ENCODE measurements at places on chromosomes 16 and 17. TPM values are rescaled to one million over a fixed set of nuclear protein-coding genes. Genes with fewer than 3 reads are reported as not detected.

DNA sequence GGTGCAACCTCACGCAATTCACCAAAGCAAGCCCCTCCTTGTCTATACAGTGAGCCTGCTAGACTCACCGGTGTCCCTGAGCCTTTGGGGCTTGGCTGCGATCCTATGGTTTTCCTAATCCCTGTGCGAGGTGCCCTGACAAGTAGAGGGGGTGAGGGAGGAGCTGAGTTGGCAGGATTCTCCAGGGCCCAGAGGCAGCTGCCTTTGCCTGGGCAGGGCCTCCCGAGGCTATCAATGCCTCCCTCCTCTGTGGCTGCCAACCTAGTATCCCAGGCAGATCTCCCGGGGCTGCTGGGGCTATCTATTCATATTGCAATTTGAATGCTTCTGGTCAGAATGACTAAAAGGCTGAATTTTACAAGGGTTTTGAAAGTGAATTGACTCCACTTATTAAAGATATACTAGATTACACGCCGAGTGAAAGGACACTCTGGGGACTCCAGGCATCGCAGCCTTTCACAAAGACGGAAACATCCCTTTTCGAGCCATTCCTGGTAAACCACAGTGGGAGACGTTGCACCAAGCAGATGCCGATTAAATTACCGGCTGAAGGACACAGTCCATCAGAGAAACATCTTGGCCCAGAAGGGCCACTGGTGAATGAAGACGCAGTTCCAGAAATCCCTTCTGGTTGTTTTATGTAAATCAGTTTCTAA lies 11.3 kb upstream of the PITPNM3 start:
- H3K27ac ChIP-seq = no peak overlapping the region
- DNase-seq = no peak
- H3K4me1 ChIP-seq = no peaks in the 10 kb centered on the region
- no peaks in the 10 kb centered on the region for H3K36me3 ChIP-seq
- no peak overlapping the region for H3K4me3 ChIP-seq

- peaks cover 10% of the 10 kb centered on the region for H3K36me3 ChIP-seq
- no peak overlapping the region for H3K27ac ChIP-seq
- no peak overlapping the region for H3K4me3 ChIP-seq
- peaks cover 5% of the 10 kb centered on the region for H3K4me1 ChIP-seq
Measured at GRCh38 chr16:69820926-69821541, 58.9 kb downstream of the WWP2 start.

- no peak overlapping the region for H3K4me3 ChIP-seq
- no peak for DNase-seq
- no peaks in the 10 kb centered on the region for H3K27me3 ChIP-seq
- peaks cover 38% of the 10 kb centered on the region for H3K4me1 ChIP-seq
- no peak overlapping the region for H3K27ac ChIP-seq
Measured at GRCh38 chr17:8918807-8919465, 46.6 kb downstream of the PIK3R5 start.

DNA sequence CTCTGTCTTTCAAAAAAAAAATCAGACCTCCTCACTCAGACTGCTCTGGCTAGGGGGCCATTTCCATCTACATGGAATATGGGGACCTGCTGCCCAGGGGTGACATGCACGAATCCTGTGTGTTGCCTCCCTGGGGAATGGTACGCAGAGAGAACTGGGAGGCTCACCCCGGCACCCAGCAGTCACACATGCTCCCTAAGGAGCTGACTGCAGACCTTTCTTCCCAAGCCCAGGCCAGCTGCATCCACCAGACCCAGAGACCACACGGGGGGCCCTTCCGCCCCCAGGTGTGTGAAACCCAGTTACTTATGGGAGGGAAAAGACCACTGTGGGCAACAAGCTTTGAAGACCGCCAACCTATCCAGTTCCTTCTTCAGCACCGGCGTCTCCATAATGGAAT lies 7.2 kb upstream of the NLRC3 start:
- no peak overlapping the region for H3K4me3 ChIP-seq
- DNase-seq = no peak
- H3K36me3 ChIP-seq = peaks cover 9% of the 10 kb centered on the region
- peaks cover 35% of the 10 kb centered on the region for H3K4me1 ChIP-seq
- H3K27me3 ChIP-seq = no peaks in the 10 kb centered on the region
- no peak overlapping the region for H3K27ac ChIP-seq

GRCh38 chr17:28862561-28862960 lies 7.7 kb downstream of the ERAL1 start:
- H3K36me3 ChIP-seq = peaks cover 24% of the 10 kb centered on the region
- no peak for DNase-seq
- no peak overlapping the region for H3K27ac ChIP-seq
- no peak overlapping the region for H3K4me3 ChIP-seq

DNA sequence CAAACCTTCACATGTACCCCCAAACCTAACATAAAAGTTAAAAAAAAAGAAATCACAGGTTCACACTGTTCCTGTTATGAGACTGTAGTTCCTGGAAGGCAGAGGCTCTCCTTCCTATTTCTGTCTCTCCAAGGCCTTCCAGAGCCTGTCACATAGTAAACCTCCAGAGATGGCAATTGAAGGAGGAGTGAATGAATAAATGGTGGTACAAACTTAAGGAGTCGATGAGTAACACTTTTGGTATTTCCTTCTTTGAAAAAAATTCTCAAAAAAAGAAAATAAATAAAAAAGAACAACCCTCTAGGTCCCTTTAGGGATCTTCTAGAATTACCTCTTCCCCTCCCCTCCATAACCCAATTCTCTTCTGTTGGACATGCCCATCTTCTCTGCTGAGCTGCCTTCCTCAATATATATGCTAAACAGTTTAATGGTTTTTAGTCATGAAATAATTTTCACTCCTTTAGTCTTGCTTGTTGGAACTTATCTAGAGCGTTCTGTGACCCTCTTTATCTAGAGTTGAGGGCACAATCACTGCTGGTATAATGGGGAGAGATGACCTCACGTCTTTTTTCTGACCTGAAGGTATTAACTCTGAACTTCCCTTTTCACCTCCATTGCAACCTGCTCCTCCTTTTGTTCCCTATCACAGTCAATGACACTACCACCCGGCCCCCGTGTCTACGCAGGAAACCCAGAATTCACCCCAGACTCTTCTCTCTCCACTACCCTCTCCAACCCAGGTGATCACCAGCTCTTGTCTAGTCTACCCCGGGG lies 1.7 kb upstream of the TAF15 start:
- H3K27me3 ChIP-seq = no peaks in the 10 kb centered on the region
- H3K4me3 ChIP-seq = no peak overlapping the region
- H3K4me1 ChIP-seq = peaks cover 18% of the 10 kb centered on the region

DNA sequence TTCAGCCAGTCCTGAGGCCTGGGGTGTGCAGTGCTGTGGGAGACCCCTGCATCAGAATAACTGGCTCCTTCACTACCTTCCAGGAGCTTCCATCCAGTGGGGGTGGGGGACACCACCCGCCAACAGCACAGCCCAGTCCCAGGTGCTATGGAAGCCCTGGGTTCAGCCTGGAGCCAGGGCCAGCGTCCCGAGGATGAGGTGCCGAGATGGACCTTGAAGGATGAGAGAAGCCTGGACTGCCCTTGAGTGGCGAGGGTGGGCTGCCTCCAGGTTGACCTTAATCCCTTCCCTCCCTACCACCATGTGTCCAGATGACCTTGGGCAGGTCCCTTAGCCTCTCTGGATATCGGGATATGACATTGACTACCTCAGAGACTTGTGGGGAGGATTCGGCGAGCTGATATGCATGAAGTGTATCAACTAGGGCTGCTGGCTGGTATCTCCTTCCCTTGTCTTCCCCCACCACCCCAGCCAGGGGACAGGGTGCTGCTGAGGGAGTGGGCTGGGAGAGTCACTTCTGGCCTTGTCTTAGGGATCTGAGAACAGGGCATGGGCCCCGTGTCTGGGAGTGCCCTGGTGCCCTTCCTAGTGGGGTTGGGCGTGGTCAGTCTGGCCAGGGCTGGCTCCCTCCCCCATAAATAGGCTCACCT lies 14.2 kb upstream of the LASP1NB start:
- no peak for DNase-seq
- H3K27me3 ChIP-seq = no peaks in the 10 kb centered on the region
- peaks cover 90% of the 10 kb centered on the region for H3K4me1 ChIP-seq
- H3K4me3 ChIP-seq = no peak overlapping the region
- H3K27ac ChIP-seq = no peak overlapping the region

GRCh38 chr16:19486051-19486450 lies 35.8 kb downstream of the GDE1 start:
- no peaks in the 10 kb centered on the region for H3K4me1 ChIP-seq
- H3K27me3 ChIP-seq = no peaks in the 10 kb centered on the region
- no peak overlapping the region for H3K4me3 ChIP-seq
- DNase-seq = no peak
- H3K36me3 ChIP-seq = no peaks in the 10 kb centered on the region

GRCh38 chr17:73800893-73801292 lies 156.6 kb upstream of the SDK2 start:
- H3K27me3 ChIP-seq = no peaks in the 10 kb centered on the region
- no peak overlapping the region for H3K27ac ChIP-seq
- no peaks in the 10 kb centered on the region for H3K36me3 ChIP-seq
- no peak overlapping the region for H3K4me3 ChIP-seq
- H3K4me1 ChIP-seq = no peaks in the 10 kb centered on the region

DNA sequence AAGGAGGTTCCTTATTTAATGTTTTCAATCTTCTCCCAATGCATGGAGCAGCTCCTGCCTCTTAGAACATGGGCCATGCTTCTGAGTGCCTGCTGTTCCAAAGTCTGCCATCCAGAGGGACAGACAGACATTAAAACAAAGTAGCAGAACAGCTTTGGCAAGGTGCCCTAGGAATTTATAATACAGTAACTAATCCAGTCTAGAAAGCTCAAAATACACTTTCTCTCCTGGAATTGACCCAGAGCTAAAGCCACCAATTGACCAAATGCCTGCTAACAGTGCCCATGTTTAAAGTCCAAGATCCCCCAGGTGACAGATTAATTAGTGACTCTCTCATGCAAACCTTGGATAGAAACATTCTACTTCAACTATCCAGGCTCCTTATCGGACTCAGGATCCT lies 11.1 kb upstream of the CHRNE start:
- DNase-seq = no peak

DNA sequence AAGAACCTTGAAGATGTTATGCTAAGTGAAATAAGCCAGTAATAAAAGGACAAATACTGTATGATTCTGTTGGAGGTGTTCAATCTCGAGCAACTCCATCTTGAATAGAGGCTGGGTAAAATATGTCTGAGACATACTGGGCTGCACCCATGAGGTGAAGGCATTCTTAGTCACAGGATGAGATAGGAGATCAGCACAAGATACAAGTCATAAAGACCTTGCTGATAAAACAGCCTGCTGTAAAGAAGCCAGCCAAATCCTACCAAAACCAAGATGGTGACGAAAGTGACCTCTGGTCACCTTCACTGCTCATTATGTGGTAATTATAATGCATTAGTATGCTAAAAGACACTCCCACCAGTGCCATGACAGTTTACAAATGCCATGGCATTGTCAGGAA lies 98.1 kb downstream of the RGS9 start:
- DNase-seq = no peak
- H3K27ac ChIP-seq = no peak overlapping the region
- no peaks in the 10 kb centered on the region for H3K36me3 ChIP-seq
- H3K4me3 ChIP-seq = no peak overlapping the region
- no peaks in the 10 kb centered on the region for H3K27me3 ChIP-seq

- H3K36me3 ChIP-seq = no peaks in the 10 kb centered on the region
- no peak overlapping the region for H3K4me3 ChIP-seq
- H3K4me1 ChIP-seq = no peaks in the 10 kb centered on the region
- no peak for DNase-seq
- H3K27ac ChIP-seq = no peak overlapping the region
- no peaks in the 10 kb centered on the region for H3K27me3 ChIP-seq
Measured at GRCh38 chr16:79997257-79997656, 396.7 kb upstream of the MAF start.

DNA sequence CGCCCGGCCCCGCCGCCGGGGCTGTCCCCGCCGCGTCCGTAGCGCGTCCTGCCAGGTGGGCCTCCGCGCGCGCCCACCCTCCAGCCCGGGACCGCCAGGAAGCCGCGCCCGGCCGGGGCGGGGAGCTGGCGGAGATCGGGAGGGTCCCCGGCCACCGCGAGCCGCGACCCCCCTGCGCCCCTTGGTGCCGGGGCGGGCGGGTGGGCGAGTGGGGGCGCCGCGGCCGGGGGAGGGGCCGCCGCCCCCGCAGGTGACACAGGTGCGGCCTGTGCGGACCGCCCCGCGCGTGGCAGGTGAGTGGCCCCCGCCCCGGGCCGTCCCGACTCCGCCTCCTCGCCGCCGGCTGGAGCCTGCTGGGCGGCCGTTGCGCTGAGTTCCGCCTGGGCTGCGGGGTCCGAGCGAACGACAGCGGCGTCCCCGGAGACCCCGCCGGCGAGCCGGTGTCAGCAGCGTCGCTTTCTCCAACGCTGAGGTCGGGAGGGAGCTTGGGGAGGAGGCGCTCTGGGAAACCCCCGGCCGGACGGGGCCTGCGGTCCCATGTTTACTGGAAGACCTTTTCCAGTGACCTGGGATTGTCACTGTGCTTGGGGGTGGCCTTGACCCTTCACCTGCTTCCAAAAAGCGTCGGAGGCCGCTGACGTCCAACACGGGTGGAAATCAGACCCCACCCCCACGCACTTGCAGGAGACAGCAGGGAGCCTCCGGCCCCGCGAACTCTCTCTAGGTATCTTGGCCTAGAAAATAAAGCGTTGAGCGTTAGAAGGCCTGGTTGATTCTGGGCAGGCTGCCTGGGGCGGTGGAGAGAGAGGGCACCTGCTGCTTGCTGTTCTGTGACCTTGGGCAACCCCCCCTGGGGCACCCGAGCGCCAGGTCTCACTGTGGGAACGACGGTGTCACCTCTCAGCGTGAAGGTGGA lies 542 bp downstream of the KLHL36 start:
- peaks cover 24% of the 10 kb centered on the region for H3K4me1 ChIP-seq
- peak; percentile 65 for DNase-seq
- peak overlapping the region; percentile 68 for H3K4me3 ChIP-seq
- peaks cover 20% of the 10 kb centered on the region for H3K36me3 ChIP-seq
- H3K27me3 ChIP-seq = no peaks in the 10 kb centered on the region

DNA sequence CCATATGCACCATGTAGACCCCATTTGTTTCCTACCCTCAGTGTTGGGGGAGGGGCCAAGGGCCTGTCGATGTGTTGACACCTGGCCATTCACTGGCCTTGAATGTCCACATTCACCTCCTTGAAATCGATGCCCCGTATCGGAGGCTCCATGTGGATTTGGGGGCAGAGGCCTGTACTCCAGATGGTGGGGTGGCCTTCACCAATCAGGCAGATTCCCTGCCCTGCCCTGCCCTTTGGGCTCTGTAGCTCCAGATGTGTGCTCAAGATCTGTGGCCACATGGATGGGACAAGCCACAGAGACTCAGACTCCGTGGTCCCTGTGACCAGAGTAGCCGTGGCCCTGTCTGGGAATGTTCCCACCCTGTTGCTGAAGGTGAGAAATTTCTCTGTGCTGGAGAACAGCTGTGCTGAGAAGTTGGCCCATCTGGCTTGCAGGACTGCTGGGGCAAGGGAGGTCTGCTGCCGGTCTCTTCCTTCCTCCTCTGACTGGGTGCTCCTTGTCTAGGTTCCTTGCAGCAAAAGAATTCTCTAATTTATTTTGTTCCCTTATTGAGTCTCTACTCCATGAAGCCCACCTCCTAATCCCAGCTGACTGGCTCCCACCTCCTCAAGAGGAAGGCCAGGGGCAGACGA lies 221.3 kb downstream of the SEC14L1 start:
- H3K36me3 ChIP-seq = no peaks in the 10 kb centered on the region
- H3K4me1 ChIP-seq = peaks cover 31% of the 10 kb centered on the region
- H3K27ac ChIP-seq = no peak overlapping the region
- no peak overlapping the region for H3K4me3 ChIP-seq
- no peaks in the 10 kb centered on the region for H3K27me3 ChIP-seq

The KRT16 gene
- not detected for total RNA-seq

The BIRC5 gene
- 0.73 TPM for total RNA-seq

The KRT36 gene
- not detected for total RNA-seq

The KRTAP1-5 gene
- not detected for total RNA-seq

The KRT31 gene
- not detected for total RNA-seq

The EPOP gene
- 1.9 TPM for total RNA-seq

The TBC1D26 gene
- not detected for total RNA-seq

The KDM6B gene
- total RNA-seq = 104 TPM

The C16orf96 gene
- total RNA-seq = 0.35 TPM

The NSMCE1 gene
- 29.4 TPM for total RNA-seq

The HSF5 gene
- 1.00 TPM for total RNA-seq

The KRTAP2-3 gene
- not detected for total RNA-seq

The RNF227 gene
- total RNA-seq = 4.7 TPM

Measured in natural killer cell (primary cell).